ENCODE measurements at places on chromosomes 11 and 22.

- no peak for DNase-seq
Measured at GRCh38 chr22:21726650-21727049, 8.9 kb downstream of the YPEL1 start.

GRCh38 chr11:1640076-1640946 lies 10.7 kb downstream of the KRTAP5-5 start:
- peak; percentile 12 for DNase-seq

DNA sequence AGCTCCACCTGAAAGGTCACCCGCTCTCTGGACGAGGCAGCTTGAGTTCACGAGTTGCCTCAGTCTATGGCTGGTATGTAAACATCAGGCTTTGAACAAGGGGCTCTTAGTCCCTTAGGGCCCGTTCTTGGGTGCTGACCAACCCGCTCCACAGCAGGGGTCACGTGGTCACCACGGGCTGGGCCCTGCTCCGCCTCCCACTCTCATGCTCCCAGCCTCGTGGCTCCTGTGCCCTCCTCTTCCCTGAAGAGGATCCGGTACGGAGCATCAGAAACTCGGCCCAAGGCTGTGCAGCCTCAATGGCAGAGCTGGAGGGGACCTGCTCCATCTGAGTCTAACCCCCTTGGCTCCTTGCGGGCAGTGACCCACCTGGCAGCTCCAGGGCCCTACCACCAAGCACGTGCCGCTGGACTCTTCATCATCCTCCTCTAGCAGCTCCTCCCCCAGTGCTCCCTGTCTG lies 54.2 kb upstream of the TTLL12 start:
- no peak for DNase-seq

- no peak for DNase-seq
Measured at GRCh38 chr11:45396394-45396793, 110.3 kb upstream of the SYT13 start.

All from activated T-cell treated with anti-CD3 and anti-CD28 coated beads for 4 hours (primary cell).